ENCODE measurements at places on chromosomes 16 and 17.

- no peak for DNase-seq
Observed at GRCh38 chr17:69047368-69048263, 13.1 kb downstream of the ABCA9 start.

DNA sequence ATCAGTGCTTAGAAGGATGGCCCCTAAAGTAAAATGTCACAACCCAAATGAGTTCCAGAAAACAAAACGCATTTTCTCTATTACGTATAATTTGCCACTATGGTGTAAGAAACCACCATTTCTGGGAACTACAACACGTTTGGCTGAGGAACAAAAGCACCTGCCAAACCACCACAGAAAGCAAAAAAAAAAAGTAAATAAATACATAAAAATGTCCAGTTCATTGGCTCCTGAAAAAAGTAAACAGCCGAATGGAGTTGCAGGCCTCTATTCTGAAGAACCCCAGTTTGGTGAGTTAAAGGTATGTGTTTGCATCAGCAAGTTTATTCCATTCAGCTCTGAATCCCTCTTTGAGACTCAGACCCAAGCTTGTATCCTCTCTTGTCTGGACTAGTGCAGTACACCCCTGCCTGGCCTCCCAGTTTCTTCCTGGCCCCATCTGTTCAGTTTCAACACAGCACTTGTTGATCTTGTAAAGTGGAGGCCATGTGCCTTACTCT, 36.9 kb downstream of the ERN1 start:
- no peak for DNase-seq

- DNase-seq = no peak
Observed at GRCh38 chr17:75459590-75460267, 3.3 kb downstream of the TMEM94 start.

DNA sequence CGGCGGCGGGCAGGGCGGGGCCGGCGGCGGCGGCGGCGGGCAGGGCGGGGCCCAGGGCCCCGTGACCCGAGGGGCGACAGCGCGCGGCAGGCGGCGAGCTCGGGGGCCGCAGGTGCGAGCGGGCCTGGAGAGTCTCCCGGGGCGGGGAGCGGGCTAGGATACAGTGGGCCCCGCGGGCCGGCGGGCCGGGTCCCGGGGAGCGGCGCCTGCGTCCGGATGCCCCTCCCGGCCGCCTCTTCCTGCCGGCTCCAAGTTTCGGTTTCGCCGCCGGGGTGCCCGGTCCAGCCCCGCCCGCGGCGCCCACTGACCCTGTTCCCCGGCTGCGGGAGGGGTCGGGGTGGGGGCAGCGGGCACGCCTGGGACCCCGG, at the start of gene RNF213:
Gene RNF213 (plus strand): TSS at position 62 of the 368 bp plus-strand sequence. CDS start 2,830 bp downstream, outside the sequence.
- peak; percentile 21 for DNase-seq

GRCh38 chr17:50931144-50931908, 65.2 kb upstream of the TOB1 start:
- DNase-seq = no peak

DNA sequence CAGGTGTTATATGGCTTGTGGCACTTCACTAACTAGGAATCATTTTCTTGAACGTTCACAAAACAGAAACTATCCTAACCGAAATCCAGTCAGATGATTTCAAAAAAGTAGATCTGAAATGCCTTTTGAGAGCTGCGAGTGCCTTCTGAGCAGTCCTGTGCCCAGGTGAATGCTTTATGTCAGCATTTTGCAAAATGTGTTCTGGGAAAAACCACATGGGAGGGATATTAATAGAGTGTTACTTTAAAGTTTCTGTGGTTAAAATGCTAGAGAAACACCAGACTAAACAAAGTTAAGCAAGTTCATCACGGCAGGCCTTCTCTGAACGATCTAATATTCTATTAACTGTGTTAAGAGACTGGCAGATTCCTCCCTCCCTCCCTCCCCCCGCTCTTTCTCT, 15.8 kb upstream of the RGS9 start:
- DNase-seq = no peak

DNA sequence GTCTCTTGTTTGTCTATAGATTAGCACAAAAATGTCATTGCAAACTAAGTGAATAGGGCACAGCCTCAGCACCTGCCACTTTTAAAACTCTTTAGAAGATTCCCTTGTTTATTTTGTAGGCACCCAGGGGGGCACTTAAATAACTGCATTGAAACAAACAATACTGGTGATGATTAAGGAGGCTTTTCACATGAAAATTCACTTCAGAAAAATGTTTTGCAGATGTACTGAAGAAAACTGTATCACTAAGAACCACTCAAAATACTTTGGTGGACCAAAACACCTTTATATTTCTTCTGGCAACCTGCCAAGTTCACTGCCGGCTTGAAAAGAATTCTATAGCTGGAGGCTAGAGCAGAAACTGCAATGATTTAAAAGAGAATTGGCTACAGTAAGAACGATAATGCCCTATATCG, 281.5 kb downstream of the TOX3 start:
- no peak for DNase-seq

DNA sequence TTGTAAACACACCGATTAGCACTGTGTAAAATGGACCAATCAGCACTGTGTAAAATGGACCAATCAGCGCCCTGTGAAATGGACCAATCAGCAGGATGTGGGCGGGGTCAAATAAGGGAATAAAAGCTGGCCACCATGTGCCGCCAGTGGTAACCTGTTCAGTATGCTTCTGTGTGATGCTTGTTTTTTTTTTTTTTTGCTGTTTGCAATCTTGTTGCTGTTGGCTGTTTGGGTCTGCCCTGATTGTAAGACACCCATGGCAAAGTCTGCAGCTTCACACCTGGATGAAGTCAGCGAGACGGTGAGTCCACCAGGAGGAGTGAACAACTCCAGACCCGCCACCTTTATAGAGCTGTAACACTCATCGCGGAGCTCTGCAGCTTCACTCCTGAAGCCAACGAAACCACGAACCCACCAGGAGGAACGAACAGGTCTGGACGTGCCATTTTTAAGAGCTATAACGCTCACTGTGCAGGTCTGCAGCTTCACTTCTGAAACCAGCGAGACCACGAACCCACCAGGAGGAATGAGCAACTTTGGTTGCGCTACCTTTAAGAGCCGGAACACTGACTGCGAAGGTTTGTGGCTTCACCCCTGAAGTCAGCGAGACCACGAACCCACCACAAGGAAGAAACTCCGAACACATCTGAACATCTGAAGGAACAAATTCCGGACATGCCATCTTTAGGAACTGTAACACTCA, 85.0 kb upstream of the MED9 start:
- DNase-seq = no peak

DNA sequence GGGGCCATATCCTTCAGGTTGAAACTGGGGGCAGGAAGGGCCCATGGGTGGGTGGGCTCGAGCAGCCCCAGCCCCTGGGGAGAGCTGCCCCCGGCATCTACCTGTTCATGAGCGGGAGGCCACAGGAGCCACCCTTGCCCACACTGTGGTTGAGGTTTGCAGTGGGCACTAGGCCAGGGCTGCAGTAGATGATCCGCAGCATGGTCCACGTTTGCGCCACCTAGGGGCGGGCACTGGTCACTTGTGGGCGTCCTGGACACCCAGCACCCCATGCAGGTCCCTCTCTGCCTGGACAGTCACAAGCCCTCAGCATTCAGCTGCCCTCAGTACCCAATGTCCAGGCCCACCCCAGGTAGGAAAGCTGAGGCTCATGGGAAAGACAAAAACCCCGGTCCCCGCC, 1.8 kb upstream of the JMJD8 start:
- no peak for DNase-seq

- DNase-seq = no peak
Observed at GRCh38 chr17:43888548-43888947, 18.8 kb downstream of the MPP2 start.

DNA sequence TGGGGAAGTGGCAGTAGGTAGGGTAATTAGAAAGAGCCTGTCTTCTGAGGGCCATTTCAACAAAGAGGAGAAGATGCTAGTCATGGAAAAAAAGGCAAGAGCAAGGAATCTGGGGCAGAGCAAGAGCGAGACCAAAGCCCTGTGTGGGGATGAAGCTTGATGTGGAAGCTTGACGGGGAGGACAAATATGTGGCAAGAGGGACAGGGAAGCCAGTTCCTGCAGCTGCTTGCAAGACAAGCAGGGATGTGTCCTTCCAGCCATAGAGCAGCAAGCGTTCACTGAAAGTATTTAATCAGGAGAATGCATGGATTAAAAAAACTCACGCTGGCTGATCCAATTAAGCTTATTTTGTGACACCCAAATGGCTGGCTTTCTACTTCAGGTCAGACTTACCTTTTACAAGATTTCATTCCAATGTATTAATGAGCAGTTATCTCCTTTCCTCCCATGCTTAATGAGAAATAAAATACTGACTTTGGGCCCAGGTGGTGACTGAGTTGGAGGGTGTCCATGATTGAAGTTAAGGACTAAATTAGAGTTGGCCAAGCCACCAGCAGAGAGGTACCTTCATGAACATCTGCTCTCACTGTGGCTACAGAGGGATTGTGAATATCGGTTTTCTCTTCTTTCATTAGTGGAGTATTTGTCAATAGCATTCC, 76.8 kb downstream of the ABCA8 start:
- no peak for DNase-seq

DNA sequence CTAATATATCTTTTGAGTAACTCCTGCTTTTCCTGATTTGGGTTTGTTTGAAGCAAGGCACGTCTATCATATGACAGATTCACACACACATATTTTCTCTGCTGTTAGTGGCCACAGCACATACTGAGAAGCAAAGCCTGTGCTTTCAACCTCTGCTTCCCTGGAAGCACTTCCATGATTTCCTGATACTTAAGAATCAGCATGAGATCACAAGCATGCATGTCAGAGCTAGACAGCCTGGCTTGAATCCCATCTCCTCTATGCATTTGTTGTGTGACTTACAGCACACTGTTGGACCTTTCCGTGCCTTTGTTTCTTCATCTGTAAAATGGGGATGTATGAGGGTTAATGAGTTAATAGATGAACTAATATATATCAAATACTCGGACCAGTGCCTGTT, 151.1 kb upstream of the NOL11 start:
- no peak for DNase-seq

DNA sequence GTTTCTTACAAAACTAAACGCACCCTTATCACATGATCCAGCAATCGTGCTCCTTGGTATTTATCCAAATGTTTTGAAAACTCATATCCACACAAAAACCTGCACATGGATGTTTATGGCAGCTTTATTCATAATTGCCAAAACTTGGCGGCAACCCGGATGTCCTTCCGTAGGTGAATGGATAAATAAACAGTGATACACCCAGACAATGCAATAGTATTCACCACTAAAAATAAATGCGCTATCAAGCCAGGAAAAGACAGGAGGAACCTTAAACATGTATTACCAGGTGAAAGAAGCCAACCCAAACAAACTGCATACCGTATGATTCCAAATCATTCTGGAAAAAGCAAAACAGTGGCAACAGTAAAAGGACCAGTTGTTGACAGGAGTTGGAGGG, 10.0 kb downstream of the SPATA32 start:
- DNase-seq = no peak

- DNase-seq = peak; percentile 55
Observed at GRCh38 chr16:1102921-1103635, 7.0 kb upstream of the C1QTNF8 start.

DNA sequence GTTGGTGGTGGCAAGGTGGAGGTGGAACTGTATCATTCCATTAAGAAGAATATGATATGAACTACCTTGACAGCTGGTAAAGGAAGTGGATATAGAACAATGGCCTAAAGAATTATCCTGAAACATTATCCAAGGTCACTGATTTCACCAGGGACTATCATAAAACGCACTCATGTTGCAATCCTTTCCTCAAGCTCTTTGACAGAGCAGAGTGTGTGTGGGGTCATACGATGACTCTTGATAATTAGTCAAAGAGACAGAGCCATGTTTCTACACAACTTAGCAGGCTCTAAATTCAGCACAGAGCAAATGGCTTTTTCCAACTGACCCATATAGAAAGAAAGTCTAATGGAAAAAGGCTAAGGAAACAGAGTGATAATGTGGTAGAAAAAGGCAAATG, 126.4 kb upstream of the ANKFN1 start:
- DNase-seq = no peak

- no peak for DNase-seq
Observed at GRCh38 chr17:38617074-38617860, 11.5 kb upstream of the SRCIN1 start.

DNA sequence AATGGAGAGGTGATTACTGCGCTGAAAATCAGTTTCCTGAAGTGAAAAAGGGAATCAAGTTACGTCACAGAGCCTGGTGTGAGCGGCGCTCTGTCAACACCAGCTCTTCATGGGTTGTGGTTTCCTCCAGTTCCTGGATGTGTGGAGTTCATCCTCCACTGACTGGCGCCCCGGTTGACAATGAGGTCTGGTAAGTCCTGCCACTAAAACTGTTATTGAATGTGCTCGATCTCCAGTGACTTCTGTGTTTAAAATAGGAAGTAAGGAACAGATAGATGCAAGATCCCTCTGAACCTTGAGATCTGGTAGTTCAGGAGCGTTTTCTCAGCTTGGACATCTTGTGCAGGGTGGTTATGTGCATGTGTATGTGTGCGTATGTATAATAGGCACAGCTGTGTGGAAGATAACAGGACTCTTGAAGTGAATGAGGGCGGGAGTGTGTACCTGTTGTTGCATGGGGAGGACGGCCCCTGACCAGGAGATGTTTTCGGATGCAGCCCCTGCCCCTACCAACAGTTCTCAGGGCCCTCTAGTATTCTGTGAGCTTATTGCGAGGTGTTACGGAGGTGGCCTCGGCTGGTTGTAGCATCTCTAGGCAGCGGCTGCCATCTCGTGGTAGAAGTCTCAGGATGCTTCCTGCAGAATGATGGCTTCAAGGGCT, 22.0 kb upstream of the GOT2 start:
- peak; percentile 54 for DNase-seq

DNA sequence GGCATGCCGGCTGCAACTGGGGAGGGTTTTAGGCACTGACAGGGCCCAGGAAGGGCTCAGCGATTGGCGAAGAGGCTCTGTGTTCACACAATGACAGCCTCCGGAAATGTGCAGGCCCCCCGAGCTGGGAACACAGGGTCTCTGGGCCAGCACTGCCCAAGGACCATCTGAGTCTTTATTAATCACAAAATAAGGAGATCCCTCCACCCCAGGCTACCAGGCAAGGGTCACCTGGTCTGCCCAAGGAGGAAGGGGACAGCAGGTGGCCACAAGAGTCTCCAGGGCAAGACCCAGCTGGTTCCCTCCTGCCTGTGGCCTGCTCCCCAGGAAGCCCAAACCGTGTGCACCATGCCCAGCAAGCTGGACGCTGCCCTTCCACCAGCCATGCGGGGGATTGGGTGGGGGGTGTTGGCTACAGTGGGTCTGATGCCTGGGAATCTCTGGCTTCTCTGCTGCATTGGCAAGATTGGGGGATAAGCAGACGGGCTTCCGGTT, 52.1 kb upstream of the TNRC6C start:
- no peak for DNase-seq

- no peak for DNase-seq
Observed at GRCh38 chr16:61332461-61332860, 703.8 kb downstream of the CDH8 start.

- DNase-seq = no peak
Observed at GRCh38 chr17:18315562-18315922, 449 bp downstream of the SMCR8 start.

All from stimulated activated CD8-positive, alpha-beta memory T cell treated with anti-CD3 and anti-CD28 coated beads, Interleukin-7, amount 100 ng/mL, for 1 hour (primary cell).